ENCODE measurements at places on chromosomes 11 and 22.

GRCh38 chr22:44026066-44026629 lies 2.0 kb downstream of the PARVB start:
- no peak for DNase-seq

DNA sequence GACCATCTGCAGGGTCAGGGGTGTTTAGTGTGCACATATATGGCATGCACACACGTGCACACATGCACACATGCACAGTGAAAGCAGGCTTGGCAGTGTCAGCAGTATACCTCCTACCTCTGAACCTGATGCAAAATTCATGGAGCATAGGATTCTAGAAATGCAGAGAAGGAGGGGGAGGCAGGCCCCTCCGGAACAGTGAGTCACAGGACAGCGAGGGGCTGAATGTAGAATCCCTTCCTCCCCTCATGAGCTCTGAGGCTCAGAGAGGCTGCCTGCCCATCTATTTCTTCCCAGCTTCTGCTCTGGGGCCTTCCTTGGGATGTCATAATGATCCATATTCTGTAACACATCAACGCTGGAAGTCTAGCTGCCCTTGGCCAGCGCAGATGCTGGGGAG lies 66.7 kb upstream of the NECTIN1 start:
- no peak for DNase-seq

GRCh38 chr11:76560219-76560618 lies 110.3 kb downstream of the LRRC32 start:
- no peak for DNase-seq

GRCh38 chr11:87114093-87114492 lies 76.4 kb downstream of the TMEM135 start:
- DNase-seq = no peak

GRCh38 chr11:20022363-20023081 lies 137.8 kb downstream of the DBX1 start:
- DNase-seq = no peak
